ENCODE measurements at places on chromosomes 1 and 21.

- DNase-seq, result peak; percentile 47
These were observed 47.4 kb downstream of the PTPRC start for GRCh38 chr1:198686069-198686728.

GRCh38 chr1:11566042-11566850 lies 87.3 kb downstream of the DISP3 start:
- DNase-seq, result no peak

DNA sequence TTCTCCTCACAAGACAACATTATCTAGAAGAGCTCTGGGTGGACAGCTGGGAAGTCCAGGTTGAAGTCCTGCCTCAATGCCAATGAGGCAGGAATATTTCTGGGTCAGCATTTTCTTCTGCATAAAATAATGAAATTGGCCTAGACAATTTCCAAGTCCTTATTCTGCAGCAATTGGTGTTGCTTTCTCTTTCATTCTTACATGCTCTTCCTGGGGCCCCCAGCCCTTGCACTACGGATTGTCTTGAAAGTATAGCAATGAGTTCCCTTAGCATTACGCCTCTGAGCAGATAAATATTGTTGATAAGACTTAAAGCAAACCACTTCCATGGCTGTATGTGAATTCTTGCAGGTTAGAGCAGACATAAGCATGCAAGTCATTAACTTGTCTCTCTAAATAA lies 188.5 kb downstream of the TGFBR3 start:
- peak; percentile 48 for DNase-seq

GRCh38 chr1:193753038-193753756 lies 566.8 kb upstream of the B3GALT2 start:
- DNase-seq, result no peak

DNA sequence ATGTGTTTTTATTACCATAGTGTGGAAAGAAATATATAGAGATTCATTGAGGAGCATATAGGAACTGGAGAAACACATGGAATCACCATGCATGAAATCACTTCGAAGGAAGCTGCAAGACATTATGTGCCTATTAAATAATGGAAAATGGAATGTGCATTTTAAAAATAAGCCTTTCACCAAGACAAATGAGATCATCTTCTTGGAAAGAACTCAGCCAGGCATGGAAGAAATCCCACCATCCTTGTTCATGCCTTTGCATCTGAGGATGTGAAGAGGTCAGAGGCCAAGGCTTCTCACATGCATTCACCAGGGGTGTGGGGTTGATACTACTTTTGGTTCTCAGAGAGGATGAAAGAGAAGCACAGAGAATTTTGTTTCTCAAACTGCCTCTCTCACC lies 50.0 kb downstream of the C1orf198 start:
- DNase-seq, result no peak

DNA sequence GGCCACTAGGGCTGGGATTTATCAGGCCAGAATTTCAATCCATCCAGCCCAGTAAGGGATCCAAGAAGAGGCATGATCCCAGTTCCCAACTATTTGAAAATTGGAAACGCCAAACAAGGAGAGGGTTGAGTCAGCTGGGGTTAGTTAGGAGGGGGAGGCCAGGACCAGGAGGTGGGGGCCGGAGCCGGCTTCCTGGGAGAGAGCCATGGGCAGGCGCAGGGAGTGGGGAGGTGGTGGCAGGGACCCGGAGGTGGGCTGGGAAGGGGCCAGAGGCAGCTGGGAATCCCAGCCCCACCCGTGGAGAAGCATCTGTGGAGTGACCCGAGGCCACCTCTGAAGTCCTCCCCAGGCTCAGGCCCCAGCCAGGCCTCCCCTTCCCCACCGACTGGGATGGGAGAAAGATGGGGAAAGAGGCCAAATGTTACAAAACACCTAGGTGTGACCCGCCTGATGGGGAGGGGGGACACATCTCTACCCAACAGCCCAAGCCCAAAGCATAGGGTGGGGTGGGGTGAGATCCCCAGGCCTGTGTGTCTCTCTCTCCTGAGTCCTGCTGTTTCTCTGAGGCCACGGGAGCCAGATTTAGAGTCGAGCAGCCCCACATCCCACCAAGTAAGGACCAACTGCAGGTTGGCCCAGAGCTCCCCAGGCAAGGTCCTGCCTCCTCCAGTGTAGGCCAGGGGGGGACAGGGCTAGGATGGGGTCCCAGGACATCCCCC lies 10.1 kb downstream of the HSPG2 start:
- DNase-seq, result no peak

- no peak for DNase-seq
These were observed 56.1 kb downstream of the STYXL2 start for GRCh38 chr1:167149793-167150491.

DNA sequence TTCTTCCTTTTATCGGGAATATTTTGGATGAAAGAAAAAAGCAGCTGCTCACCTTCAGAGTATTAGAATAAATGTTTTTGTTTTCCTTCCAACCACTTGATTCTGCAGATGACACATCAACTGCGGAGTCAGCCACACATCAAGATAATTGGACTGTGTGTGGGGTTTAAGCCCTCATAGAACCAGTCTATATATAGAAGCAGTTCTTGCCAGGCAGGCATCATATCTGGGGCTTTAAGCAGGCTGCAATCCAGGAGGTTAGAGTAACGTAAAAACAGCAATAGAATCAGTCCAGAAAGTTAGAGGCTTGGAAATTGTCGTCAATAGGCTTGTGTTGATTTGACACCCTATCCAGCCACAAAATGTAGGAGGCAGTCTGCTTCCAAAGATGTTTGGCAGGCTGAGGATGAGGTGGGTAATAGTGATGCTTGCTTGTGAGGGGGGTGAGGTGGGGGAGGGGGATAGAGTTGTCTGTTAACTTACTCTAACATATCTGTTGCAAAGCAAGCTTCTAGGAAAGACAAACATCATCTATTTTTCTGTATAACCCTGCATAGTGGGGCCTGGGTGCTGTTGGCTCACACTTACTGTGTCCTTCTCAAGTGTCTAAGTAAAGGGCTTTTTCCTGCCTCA lies 64.8 kb downstream of the PEX14 start:
- DNase-seq, result no peak

DNA sequence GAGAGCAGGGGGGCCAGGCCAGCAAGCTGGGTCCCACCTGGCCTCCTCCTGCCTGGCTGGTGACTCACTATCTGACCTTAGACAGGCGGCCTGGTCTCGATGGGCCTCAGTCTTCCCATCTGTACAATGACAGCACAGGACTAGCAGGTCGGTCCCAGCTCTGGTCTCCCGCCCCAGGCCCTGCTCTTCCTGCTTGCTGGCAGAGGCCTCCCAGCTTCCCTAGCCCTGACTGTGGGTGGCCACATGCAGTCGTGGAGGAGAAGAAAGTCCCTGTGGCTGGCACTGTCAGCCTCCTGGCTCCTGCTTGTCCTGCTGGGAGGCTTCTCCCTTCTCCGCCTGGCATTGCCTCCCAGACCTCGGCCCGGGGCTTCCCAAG lies 817 bp downstream of the EXTL1 start:
- DNase-seq, result no peak

DNA sequence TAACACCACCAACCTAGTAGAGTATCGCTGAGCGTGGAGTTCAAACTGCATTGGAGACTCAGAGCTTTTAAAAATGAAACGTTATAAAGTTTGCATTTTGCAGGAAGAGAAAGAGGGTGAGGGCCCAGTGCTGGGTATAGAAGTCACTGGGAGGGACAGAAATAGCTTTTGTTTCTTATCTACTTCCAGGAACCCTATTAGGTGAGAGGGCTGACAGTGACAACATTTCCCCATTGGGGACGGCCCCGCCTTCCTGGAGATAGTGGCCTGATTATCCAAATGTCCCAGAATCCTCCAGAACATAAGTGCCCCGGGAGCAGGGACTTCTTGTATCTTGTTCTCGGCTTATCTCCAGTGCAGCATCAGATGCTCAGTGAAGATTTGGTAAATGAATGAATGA lies 574.9 kb downstream of the PTPRU start:
- DNase-seq, result no peak

DNA sequence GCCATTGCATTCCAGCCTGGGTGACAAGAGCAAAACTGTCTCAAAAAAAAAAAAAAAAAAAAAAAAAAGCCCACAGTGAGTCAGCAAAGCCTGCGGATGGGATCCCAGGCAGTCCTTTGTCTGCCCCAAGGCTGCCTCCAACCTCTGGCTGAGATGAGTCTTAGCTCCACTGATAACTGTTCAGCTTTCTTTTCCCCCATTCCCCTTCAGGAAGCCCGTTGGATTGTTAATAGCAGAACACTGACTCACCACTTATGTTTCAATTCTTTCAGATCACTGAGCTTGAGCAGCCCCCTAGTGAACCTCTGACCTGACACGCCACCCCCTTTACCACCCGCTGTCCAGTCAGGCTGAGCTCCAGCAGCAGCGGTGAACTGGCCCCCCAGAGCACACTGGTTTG lies 57.5 kb downstream of the ERG start:
- no peak for DNase-seq

GRCh38 chr21:46194374-46195334 lies 10.4 kb upstream of the SPATC1L start:
- DNase-seq, result no peak

- no peak for DNase-seq
These were observed 100.4 kb downstream of the AJAP1 start for GRCh38 chr1:4754816-4755215.

DNA sequence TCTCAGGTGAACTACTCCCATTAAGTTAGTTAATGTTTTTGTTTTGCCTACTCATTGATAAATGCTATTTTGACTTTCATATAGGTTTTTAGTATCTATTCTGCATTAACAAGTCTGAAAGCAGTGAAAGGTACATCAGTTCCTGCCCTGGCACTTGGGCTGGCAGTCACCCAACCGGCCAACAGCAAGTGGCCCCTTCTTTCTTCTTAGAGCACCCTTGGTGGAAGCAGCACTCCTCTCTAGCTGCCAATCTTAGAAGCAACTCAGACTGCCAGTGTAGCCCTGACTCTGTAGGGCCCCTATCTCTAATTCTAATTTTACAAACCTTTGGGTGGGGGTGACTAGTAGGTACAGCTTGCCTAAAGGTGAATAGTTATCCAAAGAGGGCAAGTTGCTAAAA lies 155.7 kb downstream of the FGGY start:
- DNase-seq, result no peak

DNA sequence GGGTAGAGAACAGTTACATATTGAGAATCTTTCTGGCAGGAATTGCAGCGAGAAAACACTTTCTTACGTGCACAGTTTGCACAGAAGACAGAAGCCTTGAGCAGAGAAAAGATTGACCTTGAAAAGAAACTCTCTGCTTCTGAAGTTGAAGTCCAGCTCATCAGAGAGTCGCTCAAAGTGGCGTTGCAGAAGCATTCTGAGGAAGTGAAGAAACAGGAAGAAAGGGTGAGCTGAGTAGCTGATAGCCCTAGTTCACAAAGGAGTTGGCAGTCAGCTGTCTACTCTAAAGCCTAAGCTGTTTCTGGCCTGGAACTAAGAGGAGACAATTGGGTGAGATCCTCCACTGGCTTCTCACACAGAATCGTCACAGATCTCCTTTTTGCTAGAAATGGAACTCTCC lies 20.3 kb upstream of the SH3BGRL3 start:
- no peak for DNase-seq

GRCh38 chr1:161044908-161045735 lies 655 bp downstream of the USF1 start:
- DNase-seq, result peak; percentile 72

- no peak for DNase-seq
These were observed 39.5 kb upstream of the EDARADD start for GRCh38 chr1:236354330-236355147.

DNA sequence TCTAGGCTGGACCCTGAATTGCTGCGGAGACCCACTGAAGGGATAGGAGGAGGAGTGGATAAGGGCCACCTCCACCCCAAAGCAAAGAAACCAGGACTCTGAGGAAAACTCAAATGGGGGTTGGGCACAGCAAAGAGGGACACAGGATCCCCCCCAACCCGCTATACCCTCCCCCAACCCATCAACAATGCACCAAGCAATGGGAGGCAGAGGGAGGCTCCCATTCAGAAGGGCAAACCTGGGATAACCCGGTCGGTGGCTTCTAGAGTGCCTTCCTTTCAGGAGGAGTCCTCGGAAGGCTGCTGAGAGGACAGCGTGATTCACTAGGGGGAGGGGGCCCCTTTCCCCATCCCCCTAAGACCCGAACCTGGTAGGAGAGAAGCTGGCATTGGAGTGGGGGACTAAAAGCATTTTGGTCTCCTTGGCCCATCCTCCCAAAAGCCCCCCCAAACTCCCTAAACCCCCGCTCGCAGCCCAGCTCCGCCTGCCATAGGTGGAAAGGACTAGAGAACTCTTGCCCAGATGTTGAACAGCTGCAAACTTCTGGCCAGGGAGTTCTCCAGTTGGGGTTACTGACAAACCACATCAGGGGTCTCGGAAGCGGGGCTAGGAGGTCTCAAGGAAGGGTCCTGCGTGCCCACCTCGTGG lies 1.3 kb downstream of the MEF2D start:
- no peak for DNase-seq

DNA sequence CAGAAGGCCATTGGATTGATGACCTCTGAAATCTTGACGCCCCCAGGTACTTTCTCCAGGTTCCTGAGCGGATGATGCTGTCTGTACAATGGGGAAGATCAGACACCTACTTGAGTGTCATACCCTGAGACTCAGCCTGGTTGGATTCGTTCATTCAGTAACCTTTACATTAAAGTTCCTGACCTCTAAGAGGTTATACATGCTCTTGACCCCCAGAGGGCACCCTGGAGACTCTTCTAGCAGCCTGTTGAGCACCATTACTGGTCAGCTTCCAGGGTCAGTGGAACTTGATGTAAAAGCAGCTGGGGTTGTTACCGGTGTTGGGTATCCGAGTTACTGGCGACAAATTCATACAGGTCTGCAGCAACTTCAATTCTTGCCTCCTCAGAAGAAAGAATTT lies 114.3 kb upstream of the ZNF678 start:
- DNase-seq, result peak; percentile 10

DNA sequence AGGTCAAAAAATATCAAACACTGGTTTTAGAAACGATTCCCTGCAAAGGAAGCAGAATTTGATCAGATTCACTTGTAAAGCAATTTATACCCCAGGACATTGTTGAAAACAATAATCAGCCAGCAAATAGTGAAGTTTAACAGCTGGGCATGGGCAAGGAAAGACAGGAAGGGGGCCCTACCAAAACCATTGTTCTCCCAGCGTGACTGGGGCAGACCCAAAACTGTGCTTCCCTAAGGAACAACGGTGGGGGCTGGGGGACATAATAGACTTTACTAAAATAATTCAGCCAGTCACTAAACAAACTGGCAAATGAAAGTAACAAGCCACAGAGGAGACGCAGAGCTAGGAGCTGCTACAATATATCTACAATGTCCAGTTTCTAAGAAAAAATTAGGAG lies 100.2 kb downstream of the AHCTF1 start:
- no peak for DNase-seq
